ENCODE measurements at places on chromosomes 4 and X. TPM values are rescaled to one million over a fixed set of nuclear protein-coding genes. Genes with fewer than 3 reads are reported as not detected.

DNA sequence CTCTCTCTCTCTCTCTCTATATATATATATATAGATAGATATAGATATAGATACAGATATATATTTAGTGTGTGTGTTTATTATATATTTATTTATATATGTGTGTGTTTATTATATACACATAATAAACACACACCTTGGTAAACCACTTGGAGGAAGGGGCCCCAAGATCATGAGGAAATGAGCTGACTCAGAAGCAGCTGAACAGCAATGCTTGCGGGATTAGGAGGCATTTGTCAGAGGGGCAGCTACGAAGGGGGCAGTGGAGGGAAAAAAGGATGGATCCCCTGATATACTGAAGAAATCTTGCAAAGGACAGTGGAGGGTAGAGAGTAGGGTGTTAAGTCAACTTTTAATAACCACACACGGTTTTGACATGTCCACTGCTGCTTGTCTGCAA, 120.0 kb upstream of the SORBS2 start:
- no peak for DNase-seq

- no peak for DNase-seq
Observed at GRCh38 chrX:38965888-38966287, 164.6 kb downstream of the MID1IP1 start.

ZNF157 gene
- total RNA-seq = not detected

- no peak for DNase-seq
Observed at GRCh38 chr4:81606166-81606565, 134.5 kb upstream of the RASGEF1B start.

Data from A172 (cell line).